IMR-90 (cell line): ENCODE measurements at places on chromosomes 2 and 18. TPM values are rescaled to one million over a fixed set of nuclear protein-coding genes. Genes with fewer than 3 reads are reported as not detected.

DNA sequence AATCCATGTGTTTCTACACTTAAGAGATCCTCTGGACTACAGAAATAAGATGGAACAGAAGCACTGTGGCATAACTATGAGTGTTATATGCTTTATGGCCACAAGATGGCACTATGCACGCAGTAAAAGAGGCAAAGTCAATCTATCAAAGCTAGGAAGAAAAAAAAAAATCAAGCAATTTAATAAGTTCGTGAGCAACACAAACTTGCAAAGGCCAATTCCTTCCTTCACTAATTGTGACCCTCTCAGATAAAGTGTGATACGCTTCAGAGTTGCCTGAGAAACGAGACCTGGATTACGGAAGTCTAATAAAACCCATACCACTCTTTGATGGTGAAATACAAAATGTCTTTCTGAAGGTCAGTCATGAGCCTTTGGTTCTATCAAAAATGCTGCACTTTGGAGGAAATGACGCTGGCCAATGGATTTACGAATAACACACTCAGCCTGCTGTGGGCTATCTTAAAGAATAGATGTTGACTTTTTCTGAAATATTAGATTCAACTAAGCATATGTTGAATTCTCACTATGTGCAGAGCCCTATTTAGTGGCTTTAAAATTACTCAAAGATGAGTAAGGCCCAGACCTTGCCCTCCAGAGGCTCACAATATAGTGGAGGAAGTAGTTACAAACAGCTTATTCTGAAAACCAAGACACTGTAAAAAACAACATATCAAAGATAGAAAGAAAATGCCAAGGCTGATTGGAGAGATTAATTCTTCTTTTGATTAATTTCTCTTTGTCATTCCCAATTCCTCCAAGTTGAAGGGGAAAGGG is 35.5 kb upstream of the TTR start:
- DNase-seq: peak; percentile 70

GRCh38 chr2:46116150-46116549 is 181.1 kb upstream of the EPAS1 start:
- peak; percentile 43 for DNase-seq

DNA sequence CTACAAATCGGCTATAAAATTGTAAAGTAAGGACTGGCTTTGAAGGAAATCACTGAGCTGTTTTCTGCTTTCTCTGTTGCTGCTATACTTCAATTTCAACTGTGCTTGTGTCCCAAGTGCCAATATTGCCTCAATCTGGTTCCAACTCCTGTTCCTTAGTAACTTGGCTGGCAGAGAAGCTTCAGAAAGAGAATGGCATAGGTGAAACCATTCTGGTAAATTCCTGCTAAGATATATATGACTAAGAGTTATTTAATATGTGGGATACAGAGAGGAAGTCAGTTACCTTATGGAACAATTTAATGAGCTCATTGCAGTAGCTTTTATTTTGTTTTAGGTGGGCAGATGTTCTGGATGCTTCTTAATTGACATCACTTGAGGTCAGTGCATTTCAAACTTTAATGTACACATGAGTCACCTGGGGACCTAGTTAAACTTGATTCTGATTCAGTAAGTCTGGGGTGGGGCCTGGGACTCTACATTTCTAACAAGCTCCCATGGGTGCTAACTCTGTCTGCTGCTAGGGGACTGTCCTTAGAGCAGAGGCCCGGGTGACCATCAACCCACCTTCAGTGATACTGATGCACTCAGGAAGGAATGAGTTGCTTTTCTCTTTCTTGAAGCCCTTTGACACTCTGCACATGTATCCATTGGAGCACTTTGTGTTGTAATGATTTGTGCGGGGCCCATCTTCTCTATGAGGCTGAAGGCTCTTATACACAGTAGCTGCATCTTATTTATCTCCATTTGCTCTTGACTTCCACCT is 47.6 kb downstream of the LIPG start:
- peak; percentile 46 for DNase-seq

GRCh38 chr2:12672711-12673315 is 43.9 kb upstream of the TRIB2 start:
- DNase-seq: no peak

- no peak for DNase-seq
These were observed 258.2 kb downstream of the LTBP1 start for GRCh38 chr2:33204945-33205344.

GRCh38 chr2:22221006-22221405 is 1097.2 kb downstream of the TDRD15 start:
- peak; percentile 4 for DNase-seq

DNA sequence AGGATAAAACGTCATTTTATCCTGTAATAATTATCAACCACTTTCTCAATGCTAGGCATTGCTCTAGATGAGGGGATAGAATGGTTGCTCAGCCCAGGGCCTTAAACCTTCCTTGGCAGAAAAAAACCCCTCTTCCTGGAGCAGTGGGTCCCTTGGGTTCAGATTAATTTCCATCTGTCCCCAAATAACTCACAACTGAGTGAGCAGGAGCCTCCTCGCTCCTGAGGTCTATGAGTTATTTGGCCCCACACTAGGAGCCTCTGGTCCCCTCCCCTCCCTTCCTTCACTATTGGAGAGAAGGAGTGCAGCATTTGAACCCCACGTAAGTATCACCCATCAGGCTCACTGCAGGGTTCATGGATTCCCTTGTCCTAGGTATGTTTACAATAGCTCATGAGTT is 157.5 kb upstream of the FHL2 start:
- no peak for DNase-seq

- DNase-seq: no peak
These were observed 65.4 kb downstream of the AAK1 start for GRCh38 chr2:69578198-69578540.

DNA sequence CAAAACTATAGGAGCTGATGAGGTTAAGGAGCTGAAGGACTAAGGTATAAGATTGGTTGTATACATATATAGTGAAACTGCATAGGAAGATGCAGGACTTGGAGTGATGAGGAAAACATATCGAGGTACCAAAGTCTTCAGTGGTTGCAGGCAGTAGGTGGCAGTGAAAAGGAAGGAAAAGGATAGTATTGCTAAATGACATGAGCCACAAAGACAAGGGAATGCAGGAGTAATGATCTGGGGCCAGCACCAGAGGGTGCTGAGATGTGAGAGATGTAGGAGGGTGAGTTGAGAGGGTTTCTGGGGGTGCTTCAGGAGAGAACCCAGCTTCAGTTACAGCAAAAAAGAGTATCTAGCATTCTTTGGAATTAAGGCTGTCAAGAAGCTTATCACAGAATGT is 172.2 kb upstream of the MYO3B start:
- no peak for DNase-seq

DNA sequence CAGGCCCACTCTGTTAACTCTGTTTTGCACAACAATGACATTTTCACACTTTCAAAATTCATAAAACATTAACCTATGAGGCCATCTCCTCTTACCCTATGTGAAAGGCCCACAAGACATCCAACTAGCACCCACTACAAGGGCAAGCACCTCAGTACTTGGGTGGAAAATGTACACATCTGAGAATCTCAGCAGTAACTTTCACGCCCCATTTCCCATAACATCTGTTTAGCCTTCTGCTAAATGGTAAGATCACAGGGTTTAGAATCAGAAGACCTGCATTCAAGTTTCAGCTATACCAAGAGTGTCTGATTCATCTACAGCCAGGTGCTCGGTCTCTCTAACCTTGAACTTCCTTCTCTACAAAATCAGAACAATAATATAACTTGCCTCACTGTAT is 89.2 kb downstream of the SP100 start:
- DNase-seq: no peak

DNA sequence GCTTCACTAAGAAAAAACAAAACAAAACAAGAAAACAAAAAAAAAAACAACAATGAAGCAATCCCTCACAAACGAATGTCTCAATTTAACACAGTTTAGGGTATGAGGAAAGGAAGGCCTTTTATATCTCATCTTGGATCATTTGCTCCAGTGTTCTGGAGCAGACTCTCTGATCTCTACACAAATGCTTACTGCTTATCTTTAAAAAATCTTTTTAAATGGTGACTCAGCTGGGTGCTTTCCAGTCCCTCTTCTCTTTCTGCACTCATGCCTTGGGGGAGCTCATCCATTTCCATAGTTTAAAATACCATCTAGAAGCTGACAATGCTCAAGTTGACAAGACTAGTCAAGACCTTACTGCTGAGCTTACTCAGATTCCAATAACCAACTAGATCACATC is 56.2 kb downstream of the ETAA1 start:
- peak; percentile 70 for DNase-seq

DNA sequence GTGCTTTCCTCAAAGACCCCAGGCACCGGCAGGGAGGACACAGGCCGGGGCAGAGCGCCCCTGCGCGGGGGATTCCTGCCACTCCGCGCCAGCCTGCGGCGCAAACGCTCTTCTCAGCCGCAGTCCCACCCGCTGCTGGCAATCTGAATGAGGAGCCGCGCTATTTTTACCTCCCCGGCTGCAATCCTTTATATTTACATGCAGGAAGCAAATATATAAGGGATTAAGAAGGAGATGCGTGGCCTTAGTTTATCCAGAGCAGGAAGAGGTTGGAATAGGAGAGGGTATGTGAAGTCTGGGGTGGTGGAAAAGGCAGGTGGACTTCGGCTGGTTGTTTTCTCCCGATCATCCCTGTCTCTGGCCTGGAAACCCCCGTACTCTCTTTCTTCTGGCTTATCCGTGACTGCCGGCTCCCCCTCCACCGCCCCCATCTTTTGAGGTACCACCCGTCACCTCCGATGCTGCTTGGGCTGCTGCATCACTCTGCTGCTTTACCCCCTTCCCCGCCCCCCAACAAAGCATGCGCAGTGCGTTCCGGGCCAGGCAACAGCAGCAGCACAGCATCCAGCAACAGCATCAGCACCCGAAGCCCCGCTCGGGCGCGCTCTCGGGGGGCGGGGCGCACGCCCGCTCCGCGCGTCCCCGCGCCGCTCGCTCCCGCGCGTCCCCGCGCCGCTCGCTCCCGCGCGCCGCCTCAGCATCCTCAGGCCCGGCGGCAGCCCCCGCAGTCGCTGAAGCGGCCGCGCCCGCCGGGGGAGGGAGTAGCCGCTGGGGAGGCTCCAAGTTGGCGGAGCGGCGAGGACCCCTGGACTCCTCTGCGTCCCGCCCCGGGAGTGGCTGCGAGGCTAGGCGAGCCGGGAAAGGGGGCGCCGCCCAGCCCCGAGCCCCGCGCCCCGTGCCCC is at the start of gene ADAM23:
Gene ADAM23 (plus strand): TSS at position 700 of the 902 bp plus-strand sequence. CDS start 335 bp downstream, outside the sequence.
- peak; percentile 52 for DNase-seq

DNA sequence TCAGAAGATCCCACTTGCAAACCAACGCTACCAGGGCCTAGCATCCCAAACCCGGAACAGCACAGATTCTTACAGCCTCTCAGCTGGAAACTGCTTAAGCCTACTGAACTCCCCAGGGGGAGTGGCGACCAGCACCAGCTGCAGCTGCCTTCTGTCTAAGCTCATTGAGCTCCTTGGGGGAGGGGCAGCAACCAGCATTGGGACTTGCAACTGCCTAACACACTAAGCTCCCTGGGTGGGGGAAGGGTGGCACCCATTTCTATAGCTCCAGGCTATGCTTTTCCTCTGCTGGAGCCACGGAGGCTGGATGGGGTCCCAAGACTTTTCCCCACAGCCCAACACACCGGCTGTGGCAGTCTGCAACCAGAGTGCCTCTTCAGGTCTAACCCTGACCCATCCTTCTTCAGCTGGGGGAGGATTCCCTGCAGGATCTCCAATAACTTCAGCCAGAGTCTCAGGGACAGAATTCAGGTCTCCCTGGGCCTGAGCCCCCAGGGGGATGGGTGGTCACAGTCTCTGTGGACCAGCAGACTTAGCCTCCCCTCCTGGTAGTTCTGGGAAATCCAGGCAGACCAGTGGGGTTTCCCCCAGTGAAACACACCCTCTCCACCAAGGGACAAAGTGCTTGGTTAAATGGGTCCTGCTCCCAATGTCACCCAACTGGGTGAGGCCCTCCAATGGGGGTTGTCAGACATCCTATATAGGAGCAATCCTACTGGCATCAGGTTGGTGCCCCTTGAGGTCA is 45.9 kb upstream of the ITGA4 start:
- no peak for DNase-seq

Gene CD226
- under 0.01 and 1.1 TPM in 2 replicates for total RNA-seq

Gene ASB1
- total RNA-seq: 21.4 and 23.5 TPM in 2 replicates

Gene SKA1
- 5.9 and 13.9 TPM in 2 replicates for total RNA-seq

Gene GTF2A1L
- not detected in 2 replicates for total RNA-seq
